ENCODE measurements at places on chromosomes 7 and 10.

- no peak for DNase-seq
These were observed 2.0 kb downstream of the LDB3 start for GRCh38 chr10:86670290-86670811.

DNA sequence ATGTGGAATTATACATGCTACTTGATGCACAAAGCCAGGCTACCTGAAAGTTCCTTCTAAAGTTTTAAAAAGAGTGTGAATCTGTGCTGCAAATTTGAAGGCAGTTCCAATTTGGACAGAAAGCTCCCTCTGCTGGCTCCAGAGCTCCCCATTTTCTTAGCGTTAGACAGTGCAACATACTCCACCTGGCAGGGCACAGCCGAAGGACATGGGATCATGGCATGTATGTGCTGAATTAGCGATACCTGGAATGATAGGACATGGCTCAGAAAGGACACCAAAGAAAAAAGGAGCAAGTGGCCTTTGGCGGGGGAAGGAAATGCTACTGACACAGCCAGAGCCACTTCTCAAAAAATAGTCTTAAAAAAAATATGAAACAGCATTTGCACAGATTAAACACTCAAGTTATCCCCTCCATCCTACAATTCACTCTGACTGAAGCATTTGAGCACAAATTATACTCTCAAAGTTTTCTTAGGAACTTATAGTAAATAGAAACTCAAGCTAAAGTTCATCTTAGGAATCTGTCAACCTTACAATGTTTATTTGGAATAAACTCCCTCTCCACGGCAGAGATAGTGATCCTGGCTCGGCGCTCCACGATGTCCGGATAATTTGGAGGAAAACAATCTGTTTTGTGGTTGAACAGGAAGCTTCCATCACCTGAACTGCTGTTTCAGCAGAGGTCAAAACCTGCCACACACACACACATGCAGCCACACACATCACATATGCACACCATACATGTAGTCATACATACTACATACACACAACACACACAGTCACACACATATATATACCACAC, 80.0 kb downstream of the C7orf25 start:
- DNase-seq: no peak

DNA sequence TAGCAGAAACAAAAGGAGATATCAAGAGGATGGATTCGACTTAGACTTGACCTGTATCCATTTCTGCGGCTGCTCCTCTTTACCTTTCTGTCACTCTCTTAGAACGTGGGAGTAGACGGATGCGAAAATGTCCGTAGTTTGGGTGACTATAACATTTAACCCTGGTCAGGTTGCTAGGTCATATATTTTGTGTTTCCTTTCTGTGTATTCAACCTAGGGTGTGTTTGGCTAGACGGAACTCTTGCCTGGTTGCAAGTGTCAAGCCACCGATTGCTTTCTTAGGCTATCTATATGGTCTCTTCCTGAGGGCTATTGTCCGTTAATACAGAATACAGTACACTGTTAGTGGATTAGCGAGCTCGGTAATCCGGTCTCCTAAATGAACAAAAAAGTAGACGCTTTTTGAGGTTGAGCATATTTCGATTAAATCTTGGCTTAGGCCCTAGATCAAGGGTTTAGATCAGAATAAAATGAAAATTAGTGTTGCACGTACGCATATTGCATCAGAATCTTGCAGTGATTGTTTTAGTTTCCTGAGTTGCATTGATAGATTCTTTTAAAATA, 1.2 kb downstream of the PTEN start:
- peak; percentile 27 for DNase-seq

- DNase-seq: no peak
These were observed 246.7 kb downstream of the GFRA1 start for GRCh38 chr10:116026315-116026714.

DNA sequence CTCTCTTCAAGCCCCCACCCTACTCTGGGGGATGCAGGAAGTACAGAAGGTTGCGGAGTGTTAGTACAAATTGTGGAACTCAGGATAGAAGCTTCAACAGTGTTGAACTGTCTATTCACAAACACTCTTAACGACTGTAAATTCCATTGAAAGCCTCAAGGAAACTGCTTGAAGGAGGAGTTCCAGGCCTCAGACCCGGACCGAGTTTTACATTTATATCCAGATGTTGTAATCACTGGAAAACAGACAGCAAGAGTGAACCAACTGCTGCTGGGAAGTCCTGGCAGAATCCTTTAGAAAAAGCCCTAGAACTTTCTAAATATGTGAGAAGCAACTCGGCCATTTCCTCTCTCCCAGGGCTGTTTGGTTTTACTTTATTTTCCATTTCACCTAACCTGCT, 84.1 kb upstream of the LRRC18 start:
- DNase-seq: no peak

- no peak for DNase-seq
These were observed 63.5 kb downstream of the RABGEF1 start for GRCh38 chr7:66804001-66804400.

GRCh38 chr10:126723226-126723625, 52.7 kb upstream of the C10orf90 start:
- no peak for DNase-seq

- no peak for DNase-seq
These were observed 94.6 kb downstream of the FGFR2 start for GRCh38 chr10:121503587-121504051.

GRCh38 chr10:59138052-59138451, 38.4 kb upstream of the PHYHIPL start:
- DNase-seq: no peak

- no peak for DNase-seq
These were observed 73.4 kb downstream of the ABI1 start for GRCh38 chr10:26787362-26787761.
